ENCODE measurements at places on chromosomes 13 and 19.

DNA sequence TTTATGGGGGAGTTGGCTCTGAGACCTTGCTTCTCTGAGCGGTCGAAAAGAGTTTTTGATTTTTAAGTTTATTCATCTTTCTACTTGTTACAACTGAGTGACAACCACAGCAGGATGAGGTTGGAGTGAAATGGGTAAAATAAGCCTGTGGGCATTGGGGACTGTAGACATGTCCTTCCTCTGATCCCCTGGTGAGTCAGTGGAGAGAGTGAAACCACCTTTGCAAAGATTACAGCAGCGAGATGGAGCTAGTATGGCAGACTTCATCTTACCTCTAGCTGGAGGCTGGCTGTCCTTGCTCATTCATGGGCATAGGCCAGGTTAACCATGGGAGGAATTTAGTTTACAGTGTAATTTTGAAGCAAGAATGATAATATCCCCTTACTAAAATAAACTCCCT, 30.9 kb upstream of the PSG9 start:
- DNase-seq = no peak

DNA sequence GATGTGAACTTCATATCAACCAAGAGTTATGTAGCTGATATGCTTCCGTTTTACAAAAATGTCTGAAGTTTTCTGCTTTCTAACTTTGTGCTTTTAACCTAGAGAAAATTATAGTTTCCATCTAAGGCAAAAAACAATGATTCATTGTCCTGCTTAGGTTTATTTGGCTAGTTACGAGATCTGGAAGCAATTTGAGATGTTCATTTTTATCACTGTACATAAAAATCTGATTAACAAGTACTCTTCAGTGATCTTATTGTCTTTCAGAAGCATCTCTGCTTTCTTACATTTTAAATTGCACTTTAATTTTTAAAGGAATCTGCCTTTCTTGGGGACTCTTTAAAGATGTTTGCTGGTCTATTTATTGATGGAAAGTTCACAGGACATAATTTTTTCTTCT, 188.1 kb downstream of the RFC3 start:
- no peak for DNase-seq

GRCh38 chr13:73069206-73069805, 10.5 kb downstream of the KLF5 start:
- DNase-seq = no peak

- no peak for DNase-seq
Observed at GRCh38 chr13:87671753-87672605, 808 bp downstream of the SLITRK5 start.

DNA sequence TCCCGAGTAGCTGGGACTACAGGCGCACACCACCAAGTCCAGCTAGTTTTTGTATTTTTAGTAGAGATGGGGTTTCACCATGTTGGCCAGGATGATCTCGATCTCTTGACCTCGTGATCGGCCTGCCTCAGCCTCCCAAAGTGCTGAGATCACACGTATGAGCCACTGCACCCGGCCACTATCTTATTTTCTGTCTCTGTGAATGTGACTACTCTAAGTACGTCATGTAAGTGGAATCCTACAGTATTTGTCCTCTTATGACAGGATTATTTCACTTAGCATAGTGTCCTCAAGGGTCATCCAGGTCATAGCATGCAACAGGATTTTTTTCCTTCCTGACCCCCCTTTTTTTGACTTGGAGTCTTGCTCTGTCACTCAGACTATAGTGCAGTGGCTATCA, 4.8 kb upstream of the TMEM91 start:
- DNase-seq = no peak

DNA sequence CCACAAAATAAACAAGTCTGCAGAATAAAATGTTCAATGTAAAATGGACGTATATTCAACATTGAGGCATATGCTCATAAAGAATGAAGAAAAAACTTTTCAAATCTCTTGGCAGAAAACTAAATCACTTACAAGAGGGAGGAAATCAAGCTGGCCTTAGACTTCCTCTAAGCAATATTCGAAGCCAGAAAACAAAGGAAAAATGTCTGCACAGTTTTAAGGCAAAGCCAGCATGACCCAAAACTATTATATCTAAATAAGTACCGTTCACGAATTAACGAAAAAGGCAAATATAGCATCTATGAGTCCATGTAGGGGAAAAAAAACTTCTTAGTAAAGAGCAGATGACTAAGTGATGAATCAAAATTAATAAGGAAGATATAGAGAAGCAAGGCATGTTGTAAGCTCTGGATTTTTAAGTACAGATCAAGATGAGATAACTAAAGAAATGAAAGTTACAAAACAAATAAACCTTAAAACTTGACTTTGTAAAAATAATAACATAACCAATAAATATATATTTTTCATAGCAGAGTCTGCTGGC, 101.3 kb downstream of the KCNRG start:
- no peak for DNase-seq

Data from HFFc6 (cell line).